Melanocyte of skin (primary cell): ENCODE measurements at places on chromosomes 2 and 18. TPM values are rescaled to one million over a fixed set of nuclear protein-coding genes. Genes with fewer than 3 reads are reported as not detected.

GPR39 gene
- total RNA-seq, result 0.33 TPM in 1 of 2 replicates, not detected in the other

PROKR1 gene
- under 0.01 TPM in 1 of 2 replicates, not detected in the other for total RNA-seq

GAREM2 gene
- 1.4 and 2.2 TPM in 2 replicates for total RNA-seq

IL18RAP gene
- total RNA-seq, result not detected in 2 replicates

TMEM200C gene
- total RNA-seq, result not detected in 2 replicates

SERPINB7 gene
- total RNA-seq, result not detected in 2 replicates

MATN3 gene
- total RNA-seq, result 0.46 and 1.3 TPM in 2 replicates

ASAP2 gene
- total RNA-seq, result 38.9 and 50.9 TPM in 2 replicates

ASXL3 gene
- not detected in 2 replicates for total RNA-seq

TMEM178A gene
- 0.36 TPM in 1 of 2 replicates, not detected in the other for total RNA-seq

TTC32 gene
- total RNA-seq, result 5.2 and 7.7 TPM in 2 replicates
